Heart left ventricle (tissue), 16 donors: ENCODE measurements at places on chromosomes 2 and 18. TPM values are rescaled to one million over a fixed set of nuclear protein-coding genes. Genes with fewer than 3 reads are reported as not detected.
A peak's percentile ranks its signal among the peaks of the same experiment; 100 is the strongest.

DNA sequence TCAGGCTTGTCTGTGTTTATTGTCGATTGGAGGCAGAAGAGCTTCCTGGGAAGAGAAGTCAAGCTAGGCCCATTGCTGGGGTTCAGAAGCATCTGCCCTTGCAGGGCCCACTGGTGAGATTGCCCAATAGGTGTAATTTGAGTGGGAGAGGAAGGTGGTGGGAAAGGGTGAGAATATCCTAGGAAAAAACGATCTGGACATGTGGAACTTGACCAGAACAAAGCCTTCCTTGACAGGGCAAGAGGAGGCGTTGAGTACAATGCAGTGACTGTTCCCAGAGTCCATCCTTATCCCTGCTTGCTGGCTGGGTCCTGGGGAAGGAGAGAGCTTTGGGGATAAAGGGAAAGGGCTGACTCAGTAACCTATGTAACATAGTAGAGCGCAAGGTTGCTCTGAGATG, 27.1 kb downstream of the NABP1 start:
- no peak for DNase-seq

PCARE gene
- total RNA-seq = 0.86 TPM

UGT1A10 gene
- not detected for total RNA-seq

POTEC gene
- total RNA-seq = not detected

DNA sequence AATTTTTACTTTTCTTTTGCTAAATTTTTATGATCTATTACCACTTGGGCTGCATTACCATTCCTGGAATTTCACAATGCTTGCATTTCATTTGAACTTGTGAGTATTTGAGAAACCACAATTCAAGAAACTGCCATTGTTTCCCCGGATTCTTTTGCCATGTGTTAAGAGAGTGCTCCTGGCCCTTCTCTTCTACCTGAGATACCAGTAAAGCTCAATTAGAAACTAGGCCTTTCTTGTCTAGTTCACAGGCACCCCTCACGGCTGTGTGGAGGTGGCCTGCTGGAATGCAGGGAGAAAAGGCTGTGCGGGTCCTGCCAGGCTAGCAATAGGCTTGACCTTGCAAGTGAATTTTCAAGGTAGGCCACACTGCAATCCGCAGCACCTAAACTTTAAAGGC, 40.8 kb downstream of the ZEB2 start:
- no peak for DNase-seq

KCTD1 gene
- total RNA-seq = 21.8 TPM

- DNase-seq = no peak
These were observed 123.8 kb upstream of the FSHR start for GRCh38 chr2:49278141-49278540.

GRCh38 chr2:236986524-236987330, 99.0 kb upstream of the COPS8 start:
- DNase-seq = no peak

AQP4 gene
- total RNA-seq = 15.2 TPM

GRCh38 chr2:24123922-24124580, 782 bp downstream of the FAM228B start:
- DNase-seq = no peak

DNA sequence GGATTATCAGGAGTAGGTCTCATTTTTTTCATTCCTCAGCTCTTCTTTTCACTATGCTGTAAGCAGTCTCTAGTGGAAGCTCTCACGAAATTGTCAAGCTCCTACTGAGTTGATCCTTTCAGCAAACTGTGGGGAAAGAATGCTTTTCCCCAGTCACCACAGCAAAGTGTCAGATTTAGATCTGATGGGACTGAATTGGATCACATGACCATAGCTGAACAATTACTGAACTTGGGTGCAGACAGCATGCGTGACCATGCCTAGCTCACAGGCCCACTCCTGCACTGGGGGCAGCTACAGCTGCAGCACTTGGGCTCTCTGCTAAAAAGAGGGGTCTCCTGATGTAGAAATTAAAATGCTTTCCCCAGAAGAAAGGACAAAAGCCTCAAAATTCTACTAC, 3.1 kb downstream of the ARHGAP15 start:
- DNase-seq = no peak

DNA sequence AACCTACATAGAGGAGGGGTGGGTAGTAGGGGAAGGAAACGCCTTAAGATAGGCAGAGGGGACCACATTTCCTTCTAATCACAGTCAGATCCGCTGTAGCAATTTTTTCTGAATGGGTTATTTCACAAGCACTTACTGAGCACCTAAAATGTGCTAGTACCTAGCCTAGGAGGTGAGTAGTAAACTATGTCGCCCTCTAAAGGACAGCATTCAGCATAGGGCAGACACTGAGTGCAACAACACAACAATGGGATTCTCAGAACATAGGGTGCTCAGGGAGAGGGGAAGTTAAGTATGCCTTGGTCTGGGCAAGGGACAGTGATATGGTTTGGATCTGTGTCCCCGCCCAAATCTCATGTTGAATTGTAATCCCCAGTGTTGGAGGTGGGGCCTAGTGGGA, 166.1 kb upstream of the RAB6C start:
- DNase-seq = no peak

DNA sequence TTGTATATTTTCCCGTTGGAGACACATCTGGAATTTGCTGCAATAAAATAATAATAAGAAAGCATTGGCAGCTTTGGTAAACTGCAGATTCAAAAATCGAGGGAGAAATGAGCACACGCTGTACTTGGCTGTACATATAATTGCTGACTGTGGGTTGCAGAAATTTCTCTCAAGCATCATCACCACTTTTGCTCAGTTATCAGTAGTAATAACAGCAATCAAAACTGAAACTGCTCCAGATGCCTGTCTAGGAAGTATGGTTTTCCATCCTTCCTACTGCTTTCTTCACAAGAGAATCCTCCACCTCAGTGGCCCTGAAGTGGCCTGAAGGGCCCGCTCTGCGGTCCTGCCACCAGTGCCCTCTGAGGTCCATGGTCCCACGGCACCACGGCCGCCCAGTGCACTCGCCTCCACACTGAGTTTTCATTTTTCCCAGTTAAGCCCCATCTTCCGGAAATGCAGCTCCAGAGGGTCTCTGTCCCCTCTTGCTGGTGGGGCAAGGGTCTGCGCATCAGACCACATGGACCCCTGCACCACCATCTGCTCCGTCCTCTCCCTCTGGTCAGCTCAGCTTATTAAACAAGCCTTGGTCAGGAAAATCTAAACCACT, 3.9 kb downstream of the DUSP28 start:
- no peak for DNase-seq

- no peak for DNase-seq
These were observed 82.8 kb upstream of the ZNF521 start for GRCh38 chr18:25434745-25435144.

- no peak for DNase-seq
These were observed 12.8 kb downstream of the SESTD1 start for GRCh38 chr2:179251870-179252269.

DNA sequence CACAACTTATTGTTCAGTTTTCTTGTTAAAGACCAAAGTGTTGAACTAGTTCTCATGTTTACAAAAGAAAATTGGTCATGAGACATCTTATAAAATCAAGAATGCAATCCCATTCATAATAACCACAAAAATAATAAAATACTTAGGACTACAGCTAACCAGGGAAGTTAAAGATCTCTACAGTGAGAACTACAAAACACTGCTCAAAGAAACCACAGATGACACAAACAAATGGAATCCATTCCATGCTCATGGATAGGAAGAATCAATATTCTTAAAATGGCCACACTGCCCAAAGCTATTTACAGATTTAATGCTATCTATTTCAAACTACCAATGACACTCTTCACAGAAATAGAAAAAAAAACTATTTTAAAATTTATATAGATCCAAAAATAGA, 1354.8 kb upstream of the CDH2 start:
- no peak for DNase-seq

DNA sequence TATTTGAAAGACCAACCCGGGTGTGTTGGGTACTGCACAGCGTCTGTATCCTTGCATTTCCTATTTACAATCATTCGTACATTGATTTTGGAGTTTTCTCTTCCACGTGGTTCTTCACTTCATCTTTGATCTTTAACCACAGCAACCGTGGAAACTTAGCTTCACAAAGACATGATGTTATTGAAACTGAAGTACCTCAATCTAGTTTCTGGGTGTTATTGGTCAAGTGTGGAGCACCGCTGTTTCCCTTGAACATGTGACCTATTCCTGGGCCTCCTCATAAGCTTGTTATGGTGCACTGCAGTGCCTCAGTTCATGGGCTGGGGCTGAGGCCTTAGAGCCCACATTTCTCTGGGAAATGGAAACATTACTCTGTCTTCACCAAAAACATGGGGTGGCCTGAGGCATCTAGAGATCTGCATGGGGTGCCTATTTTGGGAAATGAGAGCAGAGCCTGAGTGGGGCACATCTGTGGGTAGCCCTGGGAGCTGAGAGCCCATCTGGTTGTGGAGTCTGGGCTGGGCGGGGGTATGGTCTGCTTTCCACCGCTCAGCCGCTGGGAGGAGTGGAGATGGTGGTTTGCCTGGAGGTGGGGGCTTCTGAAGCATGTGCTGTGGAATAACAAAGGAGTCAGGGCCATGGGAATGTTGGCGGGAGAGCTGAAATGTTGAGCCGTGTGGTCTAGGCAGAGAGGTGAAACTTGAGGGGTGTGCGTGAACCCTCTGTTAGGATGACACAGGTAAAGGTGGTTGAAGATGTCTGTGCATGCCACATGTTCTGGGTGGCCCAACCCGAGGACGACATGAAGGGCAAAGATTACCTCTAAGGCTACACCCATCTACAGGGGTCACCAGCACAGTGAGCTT, 37.4 kb downstream of the ZNF236 start:
- DNase-seq = no peak

FOXD4L1 gene
- not detected for total RNA-seq

GRCh38 chr18:13451661-13452387, 233.3 kb downstream of the LDLRAD4 start:
- no peak for DNase-seq

- no peak for DNase-seq
These were observed 249.9 kb downstream of the PARD3B start for GRCh38 chr2:204795156-204795555.

- no peak for DNase-seq
These were observed 3.5 kb upstream of the APOB start for GRCh38 chr2:21047141-21048009.

- DNase-seq = no peak
These were observed 101.8 kb downstream of the ASAP2 start for GRCh38 chr2:9308186-9308955.

DNA sequence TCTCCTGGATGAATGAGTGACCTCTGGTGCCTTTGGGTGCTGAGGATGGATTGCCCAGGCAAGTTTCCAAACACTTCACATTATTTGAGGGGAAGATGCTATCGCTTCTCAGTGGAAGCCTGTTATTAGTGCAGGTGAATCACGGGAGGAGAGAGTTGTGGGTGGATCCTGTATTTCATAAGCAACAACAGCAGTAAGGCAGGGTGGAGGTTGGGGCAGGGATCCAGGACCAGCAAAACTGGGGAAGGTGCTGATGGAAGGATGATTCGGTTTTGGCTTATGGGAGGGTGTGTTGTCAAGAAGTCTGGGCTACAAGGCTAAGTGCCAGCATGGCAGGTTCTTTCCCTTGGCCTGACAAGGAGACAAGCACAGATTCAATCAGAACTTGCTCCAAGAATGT, 37.7 kb upstream of the SETBP1 start:
- DNase-seq = no peak

DNA sequence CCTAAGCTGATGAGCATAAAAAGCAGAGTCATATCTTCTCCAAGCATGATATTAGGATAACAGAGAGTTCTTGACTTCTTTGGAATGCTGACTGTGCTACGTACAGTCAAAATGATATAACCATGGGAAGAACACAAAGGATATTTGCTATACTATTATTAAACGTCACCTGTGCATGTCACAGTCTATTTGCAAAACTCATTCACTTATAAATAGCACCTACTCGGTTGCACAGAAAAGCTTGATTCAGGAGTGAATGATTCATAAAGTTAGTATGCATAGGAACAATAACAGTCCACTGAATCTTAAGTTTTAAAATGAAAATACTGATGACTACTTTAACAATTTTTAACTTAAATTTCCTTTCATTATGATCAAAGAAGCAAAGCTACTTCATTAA, 83.3 kb downstream of the SP3 start:
- DNase-seq = no peak

SOS1 gene
- total RNA-seq = 21.2 TPM

DNA sequence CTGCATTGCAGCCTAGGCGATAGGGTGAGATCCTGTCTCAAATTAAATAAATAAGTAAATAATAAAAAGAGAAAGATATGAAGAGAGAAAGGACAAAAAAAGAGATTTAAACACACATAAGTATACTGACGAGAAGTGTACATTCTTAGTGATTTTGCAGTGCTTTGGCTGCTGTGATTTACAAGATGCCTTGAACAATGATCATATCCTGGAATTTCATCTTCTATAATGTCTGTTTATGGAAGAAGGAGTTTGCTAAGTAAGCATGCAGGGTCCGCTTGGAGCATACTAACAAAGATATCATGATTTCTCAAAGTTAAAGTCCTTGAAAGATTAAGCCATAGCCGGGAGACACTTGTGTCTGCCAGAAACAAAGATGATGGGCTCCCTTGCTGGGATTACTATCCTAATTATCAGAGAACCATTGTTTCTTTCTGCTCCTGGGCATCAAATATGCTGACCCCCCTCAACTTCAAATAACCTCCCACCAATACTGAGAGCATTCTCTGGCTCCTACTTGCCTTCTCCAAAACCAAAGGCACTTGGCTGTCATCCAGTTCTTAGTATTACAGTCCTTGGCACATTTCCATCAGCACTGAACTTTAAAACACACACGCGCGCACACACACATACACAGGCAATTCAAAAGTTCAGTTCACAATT, 47.5 kb upstream of the STAM2 start:
- DNase-seq = peak; percentile 71

MYO5B gene
- total RNA-seq = 4.5 TPM

- DNase-seq = no peak
These were observed 106.5 kb downstream of the SEPTIN10 start for GRCh38 chr2:109507217-109507616.

- DNase-seq = no peak
These were observed 67.3 kb upstream of the UPP2 start for GRCh38 chr2:158034198-158034866.

LHCGR gene
- not detected for total RNA-seq

UGT1A8 gene
- not detected for total RNA-seq

DNA sequence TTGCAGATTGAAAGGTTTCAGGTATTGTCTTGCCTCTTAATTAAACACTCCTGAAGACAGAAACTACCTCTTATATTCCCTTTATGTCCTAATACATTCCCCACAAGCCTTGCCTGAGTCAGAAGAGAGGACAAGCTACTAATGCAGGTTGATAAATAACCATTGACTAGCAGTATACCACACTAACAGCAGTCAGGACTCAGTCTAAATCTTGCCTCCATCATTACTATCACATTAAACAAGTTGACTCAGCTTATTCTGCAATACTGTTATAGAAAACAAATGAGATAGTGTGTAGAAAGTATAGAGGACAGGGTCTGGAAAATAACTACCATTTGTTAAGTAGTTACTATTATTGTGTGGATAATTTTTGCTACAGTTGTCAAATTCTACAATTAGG, 63.8 kb downstream of the TTC21B start:
- DNase-seq = no peak

COL4A4 gene
- total RNA-seq = 3.4 TPM
